Breast epithelium (tissue), 4 donors: ENCODE measurements at places on chromosomes 12 and 14.

- no peak overlapping the region for H3K4me3 ChIP-seq
- H3K36me3 ChIP-seq: no peaks in the 10 kb centered on the region
- no peaks in the 10 kb centered on the region for H3K4me1 ChIP-seq
These were observed 62.6 kb downstream of the CCDC92 start for GRCh38 chr12:123910057-123910456.

DNA sequence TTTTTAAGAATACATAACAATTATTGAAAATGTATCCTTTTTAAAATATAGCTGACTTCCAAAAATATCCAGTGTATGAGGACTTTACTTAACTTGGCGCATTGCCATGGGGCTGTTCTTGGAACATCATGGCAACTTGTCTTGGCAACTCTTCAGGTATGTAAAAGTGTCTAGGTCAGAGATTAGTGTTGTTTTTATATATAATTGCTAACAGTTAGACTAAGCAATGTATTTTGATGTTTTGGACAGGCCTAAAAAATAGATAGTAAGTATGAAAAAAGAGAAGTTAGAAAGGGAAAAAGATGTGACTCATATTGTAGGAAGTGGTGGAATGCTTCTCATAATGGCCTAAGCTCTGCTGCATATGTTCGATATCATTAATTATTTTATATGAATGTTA is 70.9 kb downstream of the MON2 start:
- no peak for DNase-seq
- no peaks in the 10 kb centered on the region for H3K27me3 ChIP-seq
- no peak overlapping the region for H3K27ac ChIP-seq
- no peak overlapping the region for H3K4me3 ChIP-seq

DNA sequence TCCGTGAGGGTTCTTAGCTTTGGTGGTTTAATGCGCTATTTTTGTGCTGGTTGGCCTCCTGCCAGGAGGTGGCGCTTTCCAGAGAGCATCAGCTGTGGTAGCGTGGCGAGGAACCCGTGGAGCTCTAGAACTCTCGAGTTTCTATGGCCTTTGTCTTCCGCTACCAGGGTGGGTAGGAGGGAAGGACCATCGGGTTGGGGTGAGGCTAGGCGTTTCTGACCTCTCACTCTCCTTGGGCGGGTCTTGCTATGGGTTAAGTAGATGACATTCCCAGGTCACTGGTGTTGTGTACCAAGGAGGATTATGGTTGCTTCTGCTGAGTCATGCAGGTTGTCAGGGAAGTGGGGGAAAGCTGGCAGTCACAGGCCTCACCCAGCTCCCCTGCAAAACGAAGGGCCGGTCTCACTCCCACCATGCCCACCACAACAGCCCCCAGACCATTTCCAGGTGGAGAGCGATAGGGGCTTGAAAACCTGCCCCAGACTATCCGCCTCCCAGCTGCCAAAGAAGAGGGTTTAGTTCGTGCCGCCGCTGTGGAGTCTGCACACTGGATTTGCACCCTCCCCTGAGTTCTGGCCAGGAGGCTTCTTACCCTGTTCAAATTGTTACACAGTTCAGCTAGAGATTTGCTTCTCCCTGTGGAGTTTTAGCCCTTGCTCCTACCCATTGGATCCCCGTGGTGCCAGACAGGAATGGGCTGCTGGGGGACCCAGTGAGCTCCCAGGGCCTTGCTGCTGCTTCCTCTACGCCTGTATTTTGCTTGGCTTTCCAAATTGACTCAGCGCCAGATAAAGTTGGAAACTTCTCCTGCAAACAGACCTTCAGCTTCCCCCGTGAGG is 21.9 kb downstream of the RNFT2 start:
- no peak overlapping the region for H3K27ac ChIP-seq
- DNase-seq: no peak
- no peaks in the 10 kb centered on the region for H3K4me1 ChIP-seq
- H3K27me3 ChIP-seq: no peaks in the 10 kb centered on the region
- H3K36me3 ChIP-seq: no peaks in the 10 kb centered on the region

DNA sequence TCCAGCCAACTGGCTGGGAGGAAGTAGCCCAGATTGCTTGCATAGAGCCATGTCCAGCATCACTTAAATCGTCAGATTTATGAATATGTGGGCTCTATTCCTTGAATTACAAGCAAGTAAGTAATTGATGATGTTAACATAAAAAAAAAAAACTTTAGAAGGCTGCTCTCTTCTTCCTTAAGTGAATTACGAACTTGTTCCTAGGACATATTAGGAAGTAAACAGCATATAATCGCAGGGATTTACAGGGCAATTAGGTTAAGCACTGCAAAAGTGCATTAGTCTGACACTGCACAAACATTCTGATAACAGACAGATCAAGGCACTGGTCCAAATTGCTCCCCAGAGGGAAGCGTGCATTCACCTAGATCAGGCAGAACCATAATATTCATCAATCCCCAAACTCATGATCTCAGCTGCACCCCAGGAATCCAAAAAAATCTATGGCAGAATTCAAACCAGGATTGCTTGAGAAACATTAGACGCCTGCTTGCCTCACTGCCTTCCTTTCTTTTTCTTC is 293.2 kb downstream of the TMEM132D start:
- no peaks in the 10 kb centered on the region for H3K36me3 ChIP-seq
- H3K4me1 ChIP-seq: no peaks in the 10 kb centered on the region
- no peak overlapping the region for H3K4me3 ChIP-seq

DNA sequence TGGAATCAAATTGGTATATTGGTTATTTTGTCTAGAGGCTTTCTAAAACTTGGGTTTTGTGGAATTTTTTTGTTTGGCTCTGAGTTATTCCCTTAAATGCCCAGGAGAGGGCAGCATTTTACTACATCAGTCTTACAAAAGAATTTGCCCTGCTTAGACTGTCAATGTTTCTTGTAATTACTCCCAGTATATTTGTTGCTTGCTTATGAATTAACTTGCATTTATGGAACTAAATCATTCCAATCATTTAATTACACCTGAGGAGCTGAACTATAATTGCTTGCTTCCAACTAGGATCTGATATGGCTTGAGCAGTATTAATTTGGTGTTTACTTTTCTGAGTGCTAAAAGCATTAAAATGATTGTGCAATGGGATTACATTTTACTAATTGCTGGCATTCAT is 48.7 kb downstream of the MIPOL1 start:
- H3K27ac ChIP-seq: no peak overlapping the region
- H3K4me3 ChIP-seq: no peak overlapping the region
- H3K4me1 ChIP-seq: no peaks in the 10 kb centered on the region
- H3K36me3 ChIP-seq: no peaks in the 10 kb centered on the region

DNA sequence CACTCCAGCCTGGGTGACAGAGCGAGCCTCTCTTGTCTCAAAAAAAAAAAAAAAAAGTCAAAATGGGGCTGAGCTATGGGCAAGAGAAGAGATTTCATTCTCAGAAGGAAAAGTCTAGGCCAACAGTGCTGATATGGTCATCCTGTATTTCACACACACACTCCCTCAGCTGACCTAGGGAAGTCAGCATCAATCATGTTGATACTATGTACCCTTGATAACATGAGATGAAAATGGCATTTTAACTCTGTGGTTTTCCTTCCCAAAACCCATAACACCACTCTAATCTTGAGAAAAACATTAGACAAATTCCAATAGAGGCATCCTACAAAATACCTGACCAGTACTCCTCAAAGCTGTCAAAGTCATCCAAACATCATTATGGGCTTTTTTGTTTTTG is 2.3 kb upstream of the NEMP1 start:
- H3K27me3 ChIP-seq: no peaks in the 10 kb centered on the region
- no peaks in the 10 kb centered on the region for H3K36me3 ChIP-seq
- no peak overlapping the region for H3K4me3 ChIP-seq
- H3K4me1 ChIP-seq: peaks cover 4% of the 10 kb centered on the region

DNA sequence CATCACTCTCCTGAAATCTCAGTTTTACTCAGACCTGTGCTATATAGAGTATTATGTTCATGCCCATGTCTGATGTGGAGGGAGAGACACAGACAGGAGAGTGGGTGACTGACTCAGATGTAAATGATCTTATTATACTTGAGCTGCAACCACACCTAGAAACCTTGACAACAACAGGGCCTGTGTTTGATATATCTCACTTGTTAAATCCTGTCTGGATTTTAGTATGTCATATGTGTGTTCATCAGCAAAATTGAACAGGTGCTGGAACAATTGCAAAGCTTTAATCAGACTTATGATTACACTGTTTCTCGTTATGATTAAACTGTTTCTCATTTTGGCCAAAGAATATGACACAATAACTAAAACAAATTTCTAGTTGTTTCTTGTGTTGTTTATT is 37.7 kb downstream of the DIP2B start:
- H3K4me3 ChIP-seq: no peak overlapping the region
- H3K36me3 ChIP-seq: no peaks in the 10 kb centered on the region
- no peaks in the 10 kb centered on the region for H3K27me3 ChIP-seq

DNA sequence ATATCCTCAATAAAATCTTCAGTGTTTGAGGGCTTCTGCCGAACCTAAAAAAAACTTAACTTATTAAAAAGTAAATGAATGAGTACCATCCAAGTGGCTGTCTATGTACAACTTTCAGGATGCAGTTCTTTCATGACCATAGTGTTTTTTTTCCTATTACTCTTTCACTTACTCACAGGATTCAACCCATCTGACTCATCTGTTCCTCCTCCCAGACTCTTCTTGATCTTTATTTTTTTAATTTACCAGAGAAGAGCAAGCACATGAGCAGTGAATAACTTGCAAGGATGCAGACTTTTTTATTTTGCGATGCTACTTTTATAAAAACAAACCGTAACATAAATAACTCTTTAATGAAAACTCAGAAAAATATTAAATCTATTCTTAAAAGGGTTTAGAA is 24.5 kb downstream of the RECQL start:
- H3K27ac ChIP-seq: no peak overlapping the region
- no peaks in the 10 kb centered on the region for H3K4me1 ChIP-seq

- DNase-seq: no peak
- no peak overlapping the region for H3K27ac ChIP-seq
- H3K27me3 ChIP-seq: no peaks in the 10 kb centered on the region
- H3K36me3 ChIP-seq: no peaks in the 10 kb centered on the region
These were observed 83.8 kb upstream of the METAP2 start for GRCh38 chr12:95390192-95390591.

- H3K36me3 ChIP-seq: no peaks in the 10 kb centered on the region
- no peak for DNase-seq
- no peaks in the 10 kb centered on the region for H3K27me3 ChIP-seq
- peak overlapping the region; percentile 70 for H3K27ac ChIP-seq
- H3K4me3 ChIP-seq: no peak overlapping the region
These were observed 2.4 kb upstream of the RNASE7 start for GRCh38 chr14:21039585-21040369.

DNA sequence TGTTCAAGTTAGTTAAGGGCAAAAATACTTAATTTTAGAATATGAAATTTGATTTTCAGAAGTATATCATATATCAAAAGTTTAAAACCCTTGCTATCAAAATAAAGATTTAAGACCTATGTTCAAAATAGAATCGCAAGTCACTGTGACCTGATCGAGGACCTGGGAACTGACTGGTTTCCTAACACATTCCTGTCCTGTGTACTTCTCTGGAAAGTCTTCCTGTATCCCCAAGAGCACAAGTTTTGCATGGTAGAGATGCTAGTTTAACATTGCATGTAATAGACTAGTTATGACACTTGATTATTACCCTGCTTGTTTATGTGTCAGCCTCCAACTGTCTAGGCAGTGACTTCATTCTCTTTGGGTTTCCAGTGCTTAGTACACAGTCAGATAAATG is 30.3 kb downstream of the BCAT1 start:
- H3K4me1 ChIP-seq: no peaks in the 10 kb centered on the region
- H3K27me3 ChIP-seq: no peaks in the 10 kb centered on the region
- H3K36me3 ChIP-seq: no peaks in the 10 kb centered on the region
- no peak overlapping the region for H3K4me3 ChIP-seq

DNA sequence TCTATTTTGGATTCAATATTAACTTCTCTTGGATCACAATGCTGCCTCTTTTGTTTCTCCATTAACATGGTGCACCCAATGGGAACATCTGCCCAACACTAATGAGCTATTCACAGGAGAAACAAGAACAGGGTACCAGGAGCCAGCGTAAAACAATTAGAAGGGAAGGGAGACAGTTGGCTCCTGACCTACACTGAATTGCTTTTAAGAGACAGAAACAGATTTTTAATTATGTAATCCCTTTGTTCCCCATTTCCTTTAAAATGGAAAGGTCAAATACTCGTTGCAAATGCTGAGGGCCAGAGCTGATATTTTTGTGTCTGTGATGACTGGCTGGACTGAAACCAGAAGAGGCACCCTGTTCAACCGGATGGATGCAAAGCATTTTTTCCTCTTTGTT is 108.3 kb downstream of the SEC23A start:
- no peaks in the 10 kb centered on the region for H3K36me3 ChIP-seq
- H3K4me3 ChIP-seq: no peak overlapping the region
- DNase-seq: no peak
- H3K27me3 ChIP-seq: no peaks in the 10 kb centered on the region

- no peak overlapping the region for H3K4me3 ChIP-seq
- no peak for DNase-seq
- H3K4me1 ChIP-seq: peaks cover 17% of the 10 kb centered on the region
- no peaks in the 10 kb centered on the region for H3K36me3 ChIP-seq
These were observed 131.1 kb downstream of the ETV6 start for GRCh38 chr12:11780521-11781101.

DNA sequence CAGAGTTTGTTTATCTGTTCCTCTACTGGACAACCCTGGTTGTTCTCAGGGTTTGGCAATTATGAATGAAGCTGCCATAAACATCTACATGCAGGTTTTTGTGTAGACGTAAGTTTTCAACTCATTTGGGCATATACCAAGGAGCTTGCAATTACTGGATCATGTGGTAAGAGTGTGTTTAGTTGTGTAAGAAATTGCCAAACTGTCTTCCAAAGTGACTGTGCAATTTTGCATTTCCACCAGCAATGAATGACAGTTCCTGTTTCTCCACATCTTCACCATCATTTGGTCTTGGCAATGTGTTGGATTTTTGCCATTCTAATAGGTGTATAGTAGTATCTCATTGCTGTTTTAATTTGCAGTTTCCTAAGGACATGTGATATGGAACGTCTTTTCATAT is 39.8 kb upstream of the FBXO33 start:
- DNase-seq: no peak
- H3K27ac ChIP-seq: no peak overlapping the region
- no peaks in the 10 kb centered on the region for H3K27me3 ChIP-seq
- no peaks in the 10 kb centered on the region for H3K4me1 ChIP-seq
- no peak overlapping the region for H3K4me3 ChIP-seq
- no peaks in the 10 kb centered on the region for H3K36me3 ChIP-seq

GRCh38 chr12:91991399-91992187 is 154.1 kb downstream of the BTG1 start:
- H3K27ac ChIP-seq: no peak overlapping the region
- no peaks in the 10 kb centered on the region for H3K36me3 ChIP-seq
- no peaks in the 10 kb centered on the region for H3K27me3 ChIP-seq
- H3K4me3 ChIP-seq: no peak overlapping the region

DNA sequence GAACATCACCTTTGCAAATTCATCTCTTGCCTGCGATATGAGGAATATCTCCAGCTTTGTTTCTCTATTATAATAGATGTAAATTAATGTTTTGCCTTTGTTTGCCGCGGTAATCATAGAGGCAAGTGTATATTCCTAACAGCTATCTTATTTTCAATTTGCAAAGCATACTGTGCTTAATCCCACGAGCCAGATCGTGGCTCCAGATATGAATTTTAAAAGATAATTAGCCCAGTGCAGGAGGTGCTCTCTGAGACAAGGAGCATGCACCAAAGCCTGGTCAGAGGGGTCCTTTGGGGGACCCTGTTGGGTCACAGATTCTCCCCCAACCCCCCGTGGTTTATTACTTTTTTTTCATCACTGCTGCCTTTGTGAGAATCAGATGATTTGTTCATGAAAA is 1087.5 kb downstream of the BCL11B start:
- no peaks in the 10 kb centered on the region for H3K27me3 ChIP-seq
- no peak for DNase-seq
- no peak overlapping the region for H3K4me3 ChIP-seq

- no peaks in the 10 kb centered on the region for H3K4me1 ChIP-seq
- no peaks in the 10 kb centered on the region for H3K36me3 ChIP-seq
- peak; percentile 86 for DNase-seq
- peaks cover 11% of the 10 kb centered on the region for H3K27me3 ChIP-seq
These were observed 226.9 kb upstream of the CRY1 start for GRCh38 chr12:107320033-107320928.
